Thoracic aorta (tissue), 2 donors: ENCODE measurements at places on chromosomes 1 and 21. TPM values are rescaled to one million over a fixed set of nuclear protein-coding genes. Genes with fewer than 3 reads are reported as not detected.

Gene LDLRAD1
- total RNA-seq, result not detected

DNA sequence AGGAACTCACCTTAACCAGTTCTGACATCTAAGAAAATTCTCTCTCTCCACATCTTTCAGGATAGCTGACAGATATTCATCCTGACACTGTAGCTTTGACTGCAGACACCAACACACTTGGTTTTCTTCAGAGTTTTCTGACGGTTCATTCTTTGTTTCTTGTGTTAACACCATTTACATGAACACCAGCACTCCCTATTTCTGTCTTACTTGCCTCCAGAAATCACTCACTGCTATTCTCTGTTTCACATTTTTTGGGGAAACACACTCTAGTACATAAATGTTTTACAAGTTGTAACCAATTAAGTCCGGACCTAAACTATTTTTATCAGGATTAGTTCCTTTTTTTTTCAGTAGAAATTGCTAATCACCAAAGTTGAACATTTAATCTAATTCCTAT, 15.4 kb downstream of the FLVCR1 start:
- DNase-seq, result no peak

- no peak for DNase-seq
Measured at GRCh38 chr1:150005606-150006005, 4.9 kb downstream of the OTUD7B start.

Gene DNTTIP2
- total RNA-seq, result 41.5 TPM

DNA sequence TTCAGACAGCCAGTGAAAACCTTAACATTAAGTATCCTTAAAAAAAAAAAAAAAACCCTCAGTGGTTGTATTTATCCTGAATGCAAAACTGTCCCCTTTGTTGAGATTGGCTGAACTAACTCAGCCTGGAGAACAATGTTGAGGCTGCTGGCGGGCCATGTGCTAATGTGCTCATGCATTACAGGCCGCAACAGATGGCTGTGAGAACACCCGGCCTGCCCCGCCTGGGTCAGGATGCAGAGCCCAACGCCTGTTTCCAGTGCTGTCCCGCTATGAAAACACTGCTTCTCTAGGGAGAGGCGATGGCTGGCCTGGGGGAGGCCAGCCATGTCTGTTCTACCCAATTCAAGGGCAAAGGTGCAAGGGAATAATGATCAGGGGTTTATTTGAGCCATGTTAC, 13.8 kb downstream of the OLIG2 start:
- DNase-seq, result no peak

DNA sequence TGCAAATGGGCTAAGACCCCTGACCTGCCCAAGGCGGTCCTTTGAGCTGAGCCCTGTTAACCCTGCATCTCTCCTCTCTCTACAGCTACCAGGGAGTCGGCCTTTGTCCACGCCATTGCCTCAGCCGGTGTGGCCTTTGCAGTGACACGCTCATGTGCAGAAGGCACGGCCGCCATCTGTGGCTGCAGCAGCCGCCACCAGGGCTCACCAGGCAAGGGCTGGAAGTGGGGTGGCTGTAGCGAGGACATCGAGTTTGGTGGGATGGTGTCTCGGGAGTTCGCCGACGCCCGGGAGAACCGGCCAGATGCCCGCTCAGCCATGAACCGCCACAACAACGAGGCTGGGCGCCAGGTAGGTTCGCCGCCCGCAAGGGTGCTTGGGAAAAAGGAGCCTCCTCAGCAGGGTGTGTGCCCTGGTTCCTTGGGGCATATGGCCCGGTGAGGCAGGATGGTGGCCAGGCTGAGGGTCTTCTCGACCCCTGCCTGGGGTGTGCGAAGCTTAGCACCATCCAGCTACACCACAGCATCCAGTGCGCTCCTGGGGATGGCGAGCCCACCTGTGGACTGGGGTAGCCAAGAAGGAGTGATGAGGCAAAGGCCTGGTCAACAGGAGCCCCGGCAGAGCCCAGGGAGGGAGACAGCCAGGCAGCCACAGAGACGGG, 31.8 kb upstream of the ARF1 start:
- no peak for DNase-seq

GRCh38 chr1:15314328-15315281, 67.6 kb downstream of the FHAD1 start:
- no peak for DNase-seq

GRCh38 chr1:41582004-41582325, 97.5 kb upstream of the EDN2 start:
- DNase-seq, result no peak

DNA sequence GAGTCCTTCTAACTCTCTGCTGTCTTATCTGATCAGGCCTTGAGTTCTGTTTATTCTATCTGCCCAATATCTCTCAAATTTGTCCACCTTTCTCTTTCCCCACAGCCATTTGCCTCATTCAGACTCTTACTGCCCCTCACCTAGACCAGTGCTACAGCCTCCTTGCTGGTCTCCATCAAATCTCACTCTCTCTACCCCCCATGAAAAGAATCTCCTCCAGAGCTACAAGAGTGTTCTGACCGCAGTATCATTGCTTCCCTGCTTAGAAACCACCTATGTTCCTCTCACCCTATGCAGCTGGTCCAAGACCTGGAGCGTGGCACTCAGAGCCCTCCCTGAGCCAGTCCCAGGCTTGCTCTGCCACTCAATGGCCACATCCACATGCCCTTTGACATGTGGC, 231.0 kb upstream of the JUN start:
- DNase-seq, result no peak

DNA sequence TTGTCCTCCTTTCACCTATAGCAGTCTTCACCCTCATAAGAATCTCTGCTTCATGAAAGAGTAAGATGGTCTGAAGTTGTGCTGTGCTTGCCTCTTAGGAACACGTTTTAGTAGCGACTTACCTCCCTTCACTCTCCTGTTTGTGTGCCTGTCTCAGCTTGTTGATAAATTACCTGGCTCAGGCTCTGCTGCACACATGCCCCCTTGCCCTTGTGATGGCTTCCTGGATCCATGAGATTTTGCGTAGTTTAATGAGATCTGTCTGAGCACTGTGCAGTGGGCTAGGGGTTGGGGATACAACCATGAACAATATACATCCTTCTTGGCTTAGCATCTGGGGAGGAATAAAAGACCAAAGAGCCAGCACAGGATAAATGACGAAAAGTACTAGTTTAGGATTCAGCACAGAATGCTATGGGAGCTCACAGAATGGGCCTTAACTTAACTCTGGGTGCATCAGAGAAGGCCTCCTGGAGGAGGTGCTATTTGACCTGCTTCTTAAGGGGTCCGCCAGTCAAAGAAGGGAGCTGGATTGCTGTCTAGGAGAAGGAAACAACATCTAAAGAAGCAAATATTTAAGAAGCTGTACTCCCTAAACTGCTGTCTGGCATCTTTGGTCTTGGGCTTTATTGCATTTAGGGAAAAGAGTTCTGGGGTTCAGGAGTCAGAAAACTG, 175.7 kb upstream of the PLXNA2 start:
- DNase-seq, result no peak

- no peak for DNase-seq
Measured at GRCh38 chr1:179036844-179037465, 11.3 kb downstream of the FAM20B start.

Gene NTRK1
- total RNA-seq, result 0.81 TPM

GRCh38 chr1:41152622-41153044, 89.5 kb downstream of the SCMH1 start:
- no peak for DNase-seq

Gene KAZN
- 17.4 TPM for total RNA-seq
